ENCODE measurements at places on chromosomes 12 and 14.

DNA sequence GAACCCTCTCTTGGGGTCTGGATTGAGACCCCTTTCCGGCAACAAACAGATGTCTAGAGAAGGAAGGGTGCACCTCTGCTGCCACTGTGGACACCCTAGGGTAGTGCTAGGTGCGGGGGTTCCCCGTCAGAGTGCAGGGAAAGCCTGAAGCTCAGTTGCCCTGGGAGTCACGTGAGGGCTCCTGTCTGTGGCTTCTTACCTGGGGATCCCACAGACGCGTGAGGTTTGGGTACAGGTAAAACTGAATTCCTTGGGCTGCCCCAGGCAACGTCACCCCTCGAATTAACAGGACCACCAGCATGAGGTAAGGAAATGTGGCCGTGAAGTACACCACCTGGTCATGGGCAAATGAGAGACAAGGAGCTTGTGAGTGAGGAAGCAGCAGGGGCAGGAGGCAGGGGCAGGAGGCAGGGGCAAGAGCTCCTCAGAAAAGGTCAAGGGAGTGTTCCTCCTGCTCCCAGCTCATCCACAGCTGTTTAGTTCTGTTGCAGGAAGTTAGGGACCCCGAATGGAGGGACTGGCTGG lies 21.0 kb upstream of the SLC6A12 start:
- no peak for DNase-seq

DNA sequence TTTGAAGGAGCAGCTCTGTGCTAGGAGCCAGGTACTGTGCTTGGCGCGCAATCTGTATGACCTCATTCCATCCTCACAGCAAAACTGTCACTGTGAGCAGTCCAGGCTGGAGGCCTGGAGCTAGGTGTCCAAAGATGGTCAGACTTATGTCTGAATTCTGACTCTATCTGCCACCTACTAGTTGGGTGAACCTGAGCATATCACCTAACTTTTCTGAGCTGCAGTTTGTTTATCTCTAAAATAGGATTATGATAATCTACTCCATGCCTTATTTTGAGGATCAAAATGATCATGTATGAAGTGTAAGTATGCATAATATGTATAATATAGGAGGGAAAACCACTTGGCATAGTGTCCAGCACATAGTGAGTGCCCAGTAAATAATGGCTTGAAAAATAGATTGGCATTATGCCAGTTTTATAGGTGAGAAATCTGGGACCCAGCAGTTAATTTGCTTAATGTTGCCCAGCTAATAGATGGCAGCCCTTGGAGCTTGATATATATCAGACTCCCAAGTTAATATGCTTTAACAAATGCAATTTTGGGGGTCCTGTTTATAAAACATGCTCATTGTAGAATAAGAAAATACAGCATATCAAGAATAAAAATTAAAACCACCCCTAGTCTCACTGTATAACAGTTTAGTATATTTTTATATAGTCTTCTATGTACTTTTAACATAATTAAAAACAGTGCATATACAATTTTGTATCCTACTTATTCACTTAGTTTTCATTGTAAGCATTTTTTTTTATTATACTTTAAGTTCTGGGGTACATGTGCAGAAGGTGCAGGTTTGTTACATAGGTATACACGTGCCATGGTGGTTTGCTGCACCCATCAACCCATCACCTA lies 4.5 kb upstream of the JPH4 start:
- no peak for DNase-seq

DNA sequence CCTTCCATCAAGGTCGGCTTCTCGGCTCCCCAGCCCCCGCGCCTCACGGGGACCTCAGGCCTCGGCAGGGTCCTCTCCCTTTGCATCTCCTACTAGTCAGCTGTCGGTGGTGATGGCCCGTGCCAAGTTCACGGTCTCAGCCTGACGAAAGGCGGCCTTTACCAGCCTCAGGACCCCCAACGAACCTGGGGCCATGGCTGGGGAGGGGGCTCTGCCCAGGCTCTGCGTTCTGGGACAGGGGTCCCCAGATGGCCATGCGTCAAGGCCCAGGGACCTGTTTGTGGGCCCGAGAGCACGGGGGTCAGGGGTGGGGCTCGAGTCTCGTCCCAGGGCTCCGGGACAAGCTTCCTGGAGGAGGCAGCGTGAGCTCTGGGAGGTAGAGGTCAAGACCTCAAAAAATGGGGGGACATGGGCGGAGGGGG lies 32.8 kb upstream of the DEGS2 start:
- DNase-seq = no peak

- no peak for DNase-seq
Measured at GRCh38 chr12:14058717-14059116, 77.3 kb upstream of the GRIN2B start.

DNA sequence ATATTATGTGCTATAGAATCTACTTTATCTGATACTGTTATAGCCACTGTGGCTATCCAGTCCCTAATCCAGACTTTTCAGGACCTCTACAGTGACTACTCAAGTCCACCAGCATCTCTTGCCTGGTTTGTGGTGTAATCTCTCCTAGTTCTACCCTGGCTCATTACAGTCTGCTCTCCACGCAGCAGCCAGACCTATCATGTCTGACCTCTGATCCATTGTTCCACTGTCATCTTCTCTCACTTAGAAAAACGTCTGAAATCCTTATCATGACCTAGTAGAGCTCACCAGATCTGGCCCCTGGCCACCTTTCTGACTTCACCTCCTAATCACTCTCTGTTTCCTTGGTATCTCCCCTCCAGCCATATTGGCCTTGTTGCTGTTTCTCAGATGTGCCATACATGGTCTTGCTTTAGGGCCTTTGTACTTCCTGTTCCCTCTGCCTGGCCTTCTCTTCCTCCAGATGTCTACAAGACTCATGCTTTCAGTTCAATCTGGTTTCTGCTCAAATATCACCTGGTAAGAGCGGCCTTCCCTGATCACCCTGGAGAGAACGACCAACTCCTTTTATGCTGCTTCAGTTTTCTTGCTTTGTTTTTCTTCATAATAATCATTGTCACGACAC lies 475.5 kb downstream of the AACS start:
- DNase-seq = no peak

DNA sequence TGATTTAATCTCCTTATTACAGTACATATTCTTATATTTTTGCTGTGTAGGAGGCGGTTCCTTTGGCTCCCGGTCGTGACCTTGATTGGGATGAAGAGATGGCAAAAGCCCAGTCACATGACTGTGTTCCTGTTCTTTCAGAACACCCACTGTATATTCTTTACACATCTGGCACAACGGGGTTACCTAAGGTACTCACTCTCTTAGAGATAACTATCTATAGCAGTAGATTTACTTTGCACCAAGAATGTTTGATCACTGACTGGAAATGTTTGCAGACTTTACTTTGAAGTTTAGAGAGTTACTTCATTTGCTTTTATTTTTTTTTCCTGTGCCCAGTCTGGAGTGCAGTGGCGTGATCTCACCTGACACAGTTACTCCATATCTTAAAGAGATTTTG lies 65.2 kb downstream of the ACSS3 start:
- no peak for DNase-seq

DNA sequence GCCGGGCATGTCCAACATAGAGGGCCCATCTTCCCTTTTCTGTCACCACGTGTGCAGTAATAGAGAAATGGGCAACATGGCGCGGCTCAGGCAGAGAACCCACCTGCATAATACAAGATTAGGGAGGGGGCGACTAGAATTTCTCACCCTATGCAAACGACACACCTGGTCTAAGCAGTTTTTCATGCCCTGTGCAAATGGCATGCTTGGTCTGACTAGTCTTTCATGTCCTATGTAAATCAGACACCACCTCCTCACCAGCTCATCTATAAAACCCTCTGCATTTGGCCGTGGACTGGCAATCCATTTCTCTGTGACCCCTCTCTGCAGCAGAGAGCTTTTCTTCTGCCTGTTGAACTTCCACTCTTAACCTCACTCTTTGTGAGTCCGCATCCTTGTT lies 180.2 kb upstream of the PZP start:
- no peak for DNase-seq

GRCh38 chr12:10722905-10723746 lies at the start of gene YBX3:
Gene YBX3 (minus strand): TSS chr12:10723323. CDS start chr12:10723111, 212 bp downstream.
- DNase-seq = peak; percentile 37

DNA sequence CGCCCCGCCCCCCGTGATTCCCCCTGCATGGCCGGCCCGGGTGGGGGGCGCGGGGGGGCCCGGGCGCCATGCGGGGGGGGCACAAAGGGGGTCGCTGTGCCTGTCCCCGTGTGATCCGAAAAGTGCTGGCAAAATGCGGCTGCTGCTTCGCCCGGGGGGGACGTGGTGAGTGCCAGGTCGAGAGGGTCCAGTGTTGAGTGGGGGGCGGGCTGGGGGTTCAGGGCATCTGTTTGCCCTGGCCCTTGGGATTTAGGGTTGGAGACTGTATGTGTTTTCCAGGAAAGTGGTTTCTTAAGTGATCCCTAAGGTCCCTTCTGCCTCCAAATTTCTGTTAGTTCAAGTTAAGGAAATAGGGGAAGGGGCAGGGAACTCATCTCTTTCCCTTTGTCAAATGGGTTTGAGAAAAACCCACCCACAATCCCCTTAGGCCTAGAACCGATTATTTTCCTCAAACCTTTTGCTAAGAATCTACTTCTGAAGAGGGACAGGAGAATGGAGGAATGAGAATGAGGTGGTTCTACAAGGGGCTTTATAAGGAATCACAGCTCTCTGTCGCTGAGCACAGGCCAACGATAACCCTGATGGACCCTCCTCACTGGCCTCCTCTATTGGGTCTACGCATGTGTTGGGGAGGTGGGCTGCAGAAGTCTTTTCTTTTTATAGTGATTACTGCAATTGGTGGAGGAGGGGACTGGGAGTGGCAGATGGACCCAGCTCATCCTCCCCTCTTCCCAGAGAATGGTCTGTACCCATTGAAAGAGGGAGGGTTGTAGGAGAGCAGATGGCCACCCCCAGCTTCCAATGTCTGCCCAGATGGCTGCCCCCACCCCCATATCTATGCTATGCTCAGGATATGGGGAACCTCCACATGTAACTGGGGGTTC lies 834 bp downstream of the ARHGEF25 start:
- DNase-seq = no peak

GRCh38 chr12:51488281-51488680 lies 63.6 kb downstream of the SLC4A8 start:
- no peak for DNase-seq

DNA sequence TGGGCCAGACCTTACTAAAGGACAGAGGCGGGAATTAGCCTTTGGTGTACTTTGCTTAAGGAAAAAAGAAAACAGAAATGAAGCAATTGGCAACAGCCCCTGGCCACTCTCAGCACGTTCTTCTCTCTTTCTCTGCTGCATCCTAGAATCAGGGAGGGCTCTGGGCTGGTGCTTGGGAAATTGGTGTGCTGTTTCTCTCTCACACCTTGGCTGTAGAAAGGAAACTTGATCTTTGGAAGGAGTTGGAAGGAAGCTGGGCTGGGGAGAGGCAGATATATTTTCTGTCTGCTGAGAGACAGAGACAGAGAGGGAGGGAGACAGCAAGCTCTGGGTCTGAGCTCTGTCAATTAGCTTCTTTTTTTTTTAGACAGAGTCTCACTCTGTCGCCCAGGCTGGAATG lies 27.4 kb downstream of the NOS1 start:
- DNase-seq = no peak

DNA sequence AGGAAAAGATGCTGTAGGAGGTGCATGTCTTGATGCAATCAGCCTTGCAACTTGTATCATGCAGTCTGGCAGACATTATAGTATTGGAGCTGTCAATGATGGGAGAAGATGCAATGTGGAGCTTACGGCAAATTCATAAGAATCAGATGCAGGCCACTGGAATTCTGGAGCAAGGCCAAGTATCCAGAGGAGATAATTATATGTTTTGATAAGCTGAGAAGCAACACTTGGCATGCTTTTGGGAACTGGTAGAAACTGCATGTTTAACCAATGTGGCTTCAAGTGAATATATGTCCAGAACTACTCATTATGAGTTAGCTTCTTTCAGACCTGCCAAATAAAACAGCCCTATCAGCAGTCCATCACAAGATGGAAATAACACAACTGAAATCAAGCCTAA lies 249.1 kb upstream of the PPFIA2 start:
- DNase-seq = no peak

GRCh38 chr14:95180966-95181741 lies 23.8 kb upstream of the DICER1 start:
- DNase-seq = no peak

DNA sequence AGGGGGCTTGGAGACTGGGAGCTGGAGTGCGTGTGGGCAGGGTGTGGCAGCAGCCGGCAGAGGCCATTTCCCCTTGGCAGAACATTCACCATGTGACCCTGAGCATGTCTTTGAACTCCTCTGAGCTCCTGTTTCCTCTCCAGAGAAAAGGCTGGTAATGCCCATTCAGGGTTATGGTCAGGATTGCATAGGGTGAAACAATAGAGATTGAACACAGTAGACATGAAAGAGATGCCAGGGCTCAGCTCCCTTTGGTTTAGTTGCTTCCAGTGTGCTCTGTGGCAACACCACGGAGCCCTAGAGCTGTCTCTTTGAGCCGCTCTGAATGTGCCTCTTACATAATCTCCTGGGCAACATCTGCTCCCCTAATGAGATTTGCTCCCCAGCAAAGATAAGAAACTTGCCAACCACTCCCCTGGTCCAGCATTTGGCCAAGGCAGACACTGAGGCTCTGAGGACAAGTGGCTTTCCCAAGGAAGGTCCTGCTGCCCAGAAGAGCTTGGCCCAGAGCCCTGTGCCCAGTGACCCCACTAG lies 4.6 kb downstream of the IFI27 start:
- DNase-seq = no peak

DNA sequence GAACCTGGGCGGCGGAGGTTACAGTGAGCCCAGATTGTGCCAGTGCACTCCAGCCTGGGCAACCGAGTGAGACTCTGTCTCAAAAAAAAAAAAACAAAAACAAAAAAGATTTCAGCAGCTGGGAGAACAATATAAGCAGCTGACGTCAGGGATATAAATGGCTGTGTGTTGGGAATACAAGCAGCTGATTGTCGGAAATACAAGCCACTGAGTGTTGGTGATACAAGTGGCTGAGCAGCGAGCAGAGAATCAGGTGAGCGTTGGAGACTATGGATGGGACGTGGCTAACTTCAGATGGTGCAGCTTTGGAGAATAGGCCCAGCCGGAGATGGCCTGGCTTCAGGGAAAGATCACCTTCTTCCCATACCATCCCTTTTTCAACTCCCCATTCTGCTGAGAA lies 32.0 kb downstream of the PSEN1 start:
- no peak for DNase-seq

DNA sequence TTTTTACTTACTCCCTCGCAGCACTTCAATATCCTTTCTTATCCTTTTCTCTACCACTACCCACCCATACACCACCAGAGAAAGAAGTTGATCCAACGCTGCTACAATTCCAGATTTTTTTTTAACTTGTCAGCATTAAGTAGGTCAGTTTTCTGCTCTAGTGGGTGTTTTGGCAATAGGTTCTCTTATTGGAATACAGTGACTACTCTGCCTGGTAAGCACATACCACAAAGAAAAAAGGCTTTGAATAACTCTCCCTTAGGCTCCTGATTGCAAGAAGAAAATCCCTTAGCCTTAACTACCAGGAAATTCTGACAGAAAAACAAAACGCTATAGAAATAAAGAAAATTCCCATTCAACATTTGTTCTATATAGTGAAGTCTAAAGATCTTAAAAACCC lies 72.0 kb downstream of the NUMB start:
- no peak for DNase-seq

GRCh38 chr14:103057028-103057371 lies 349 bp downstream of the CDC42BPB start:
- DNase-seq = no peak

GRCh38 chr12:13183620-13184019 lies 12.9 kb upstream of the EMP1 start:
- DNase-seq = no peak
